ACHN (cell line): ENCODE measurements at places on chromosomes 7 and 10.
A peak's percentile ranks its signal among the peaks of the same experiment; 100 is the strongest.

DNA sequence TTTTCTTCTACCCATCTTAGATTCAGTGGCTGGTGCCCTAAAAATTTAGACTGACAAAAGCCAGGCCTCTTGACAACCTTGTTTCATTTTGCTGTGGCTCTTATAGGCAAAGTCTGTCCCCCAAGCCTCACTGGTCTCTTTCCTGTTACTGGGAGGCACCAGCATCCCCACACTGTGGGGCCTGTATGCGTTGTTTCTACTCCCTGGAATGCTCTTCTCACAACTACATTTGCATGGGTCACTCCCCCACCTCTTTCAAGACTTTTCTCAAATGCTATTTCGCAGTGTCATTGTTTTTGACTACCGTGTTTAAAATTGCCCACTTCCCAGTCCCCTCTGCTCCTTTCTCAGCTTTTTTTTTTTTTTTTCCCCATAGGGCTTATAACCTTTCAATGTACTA is 108.7 kb upstream of the DGKB start:
- DNase-seq, result no peak

DNA sequence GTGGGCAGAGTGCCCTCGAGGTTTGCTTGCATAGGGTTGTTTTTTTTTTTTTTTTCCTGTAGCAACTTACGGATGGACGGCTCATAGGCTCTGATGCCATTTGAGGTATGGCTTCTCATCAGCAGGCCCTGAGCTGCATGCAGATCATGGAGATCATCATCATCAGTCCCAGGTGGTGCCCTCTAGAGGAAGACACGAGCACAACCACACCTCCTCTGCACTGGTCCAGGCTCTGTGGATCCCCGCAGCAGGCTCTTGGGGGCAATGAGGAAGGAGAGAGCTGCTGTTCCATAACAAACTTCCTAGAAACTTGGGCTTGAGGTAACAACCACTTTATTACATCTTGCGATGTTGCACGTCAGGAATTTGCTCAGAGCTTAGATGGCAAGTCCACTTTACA is 132.7 kb upstream of the CXCL12 start:
- DNase-seq, result peak; percentile 5

DNA sequence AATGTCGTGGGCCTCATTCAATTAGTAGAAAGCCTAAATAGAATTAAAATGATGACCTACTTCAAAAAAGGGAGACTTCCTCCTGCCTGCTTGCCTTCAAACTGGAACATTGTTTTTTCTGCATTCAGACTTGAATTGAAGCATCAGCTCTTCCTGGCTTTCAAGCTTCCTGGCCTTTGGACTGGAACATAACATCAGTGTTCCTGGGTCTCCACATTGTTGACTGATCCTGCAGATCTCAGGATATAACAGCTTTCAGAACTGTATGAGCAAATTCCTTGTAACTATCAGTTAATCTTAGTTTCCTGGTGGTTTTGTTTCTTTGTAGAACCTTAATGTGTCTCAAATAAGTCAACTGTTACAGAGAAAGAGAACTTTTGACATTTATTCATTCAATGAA is 18.6 kb downstream of the MAGI2 start:
- DNase-seq, result peak; percentile 14

DNA sequence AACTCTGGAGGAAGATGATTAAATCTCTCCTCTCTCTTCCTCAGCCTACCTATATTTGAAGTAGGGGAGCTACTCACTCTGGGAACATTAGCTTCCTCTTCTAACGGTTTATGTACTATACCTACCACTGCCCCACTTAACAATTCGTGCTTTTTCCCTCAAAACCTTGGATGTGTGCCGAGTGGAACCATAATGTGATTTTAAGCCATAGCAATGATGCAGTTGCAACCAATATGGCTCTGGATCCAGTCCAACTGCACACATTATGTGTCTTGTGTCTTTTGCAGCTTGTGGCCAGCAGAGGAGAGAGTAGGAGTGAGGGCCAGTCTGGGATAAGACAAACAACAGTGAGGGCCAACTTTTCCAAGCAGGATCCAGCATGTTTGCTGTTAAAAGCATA is 170.7 kb downstream of the GATA3 start:
- DNase-seq, result no peak

- no peak for DNase-seq
Measured at GRCh38 chr7:141290973-141291372, 217.1 kb downstream of the TMEM178B start.

- no peak for DNase-seq
Measured at GRCh38 chr7:79922894-79923293, 211.7 kb upstream of the GNAI1 start.

DNA sequence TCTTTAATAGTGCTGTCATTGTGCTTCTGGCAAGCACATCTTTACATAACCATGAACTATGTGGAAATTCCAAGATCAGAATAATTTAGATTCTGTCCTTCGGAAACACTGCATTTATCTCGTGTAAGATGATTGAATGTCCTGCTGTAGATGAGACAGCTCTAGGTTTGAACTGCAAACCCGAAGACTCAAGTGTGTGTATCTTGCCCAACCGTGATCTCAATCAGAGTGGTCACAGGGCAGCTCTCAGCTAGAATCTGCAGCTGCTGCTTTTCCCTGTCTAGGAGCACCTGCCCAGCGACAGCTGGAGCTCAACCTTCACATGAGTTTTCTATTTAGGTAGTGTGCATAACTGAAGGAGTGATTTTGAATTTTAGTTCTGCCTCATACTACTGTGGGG is 17.5 kb upstream of the KIF20B start:
- DNase-seq, result no peak

GRCh38 chr10:96656198-96656577 is 64.1 kb downstream of the PIK3AP1 start:
- DNase-seq, result no peak

- DNase-seq, result no peak
Measured at GRCh38 chr10:103610083-103610472, 116.6 kb downstream of the NEURL1 start.

DNA sequence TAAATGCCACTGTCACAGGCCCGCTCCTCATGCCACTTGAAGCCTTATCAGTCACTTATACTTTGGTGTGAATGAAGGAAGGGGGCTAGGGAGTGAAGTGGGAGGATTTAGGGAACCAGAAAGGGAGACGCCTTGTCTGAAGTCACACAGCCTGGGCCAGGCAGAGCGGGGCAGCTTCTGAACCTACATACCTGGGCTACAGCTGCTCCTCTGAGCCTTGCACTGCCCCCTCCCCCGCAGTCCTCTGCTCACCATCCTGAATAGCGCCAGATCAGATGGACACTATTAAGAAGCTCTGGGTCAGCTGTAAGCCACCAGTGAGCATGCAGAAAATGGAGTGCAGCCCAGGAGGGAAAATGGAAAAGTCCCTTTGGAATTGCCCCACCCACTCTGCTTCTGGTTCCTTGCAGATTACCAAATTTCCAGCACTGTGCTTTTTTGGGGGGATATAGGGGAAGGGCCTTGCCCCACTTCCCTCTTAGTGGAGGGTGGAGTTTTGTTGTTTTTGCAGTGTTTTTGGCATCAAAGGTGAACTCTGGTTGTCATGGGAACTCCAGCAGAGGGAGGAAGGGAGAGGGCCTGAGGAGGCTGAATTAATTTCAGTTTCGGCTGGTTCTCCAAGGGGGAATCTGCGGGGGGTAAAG is 35.0 kb upstream of the ADCYAP1R1 start:
- no peak for DNase-seq
